Fibroblast of the conjunctiva (primary cell): ENCODE measurements at places on chromosomes 7 and 10.

DNA sequence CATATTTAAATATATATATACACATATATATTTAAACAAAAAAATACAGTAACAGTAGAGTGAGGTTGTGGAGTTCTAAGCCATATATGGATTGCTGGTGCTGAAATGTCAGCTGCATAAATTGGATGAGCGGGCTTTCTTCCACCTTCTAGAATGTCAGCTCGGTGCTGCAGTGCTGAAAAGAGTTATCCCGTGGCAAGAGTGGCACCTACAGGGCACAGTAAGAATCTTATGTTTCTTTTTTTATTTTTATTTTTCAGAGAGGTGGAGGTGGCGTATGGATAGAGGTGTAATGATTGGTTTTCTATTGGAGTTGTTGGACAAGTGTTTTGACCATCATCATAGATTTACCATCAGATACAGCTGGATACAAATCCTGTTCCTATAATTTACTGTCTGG is 86.2 kb upstream of the DYNC1I1 start:
- DNase-seq = peak; percentile 53

DNA sequence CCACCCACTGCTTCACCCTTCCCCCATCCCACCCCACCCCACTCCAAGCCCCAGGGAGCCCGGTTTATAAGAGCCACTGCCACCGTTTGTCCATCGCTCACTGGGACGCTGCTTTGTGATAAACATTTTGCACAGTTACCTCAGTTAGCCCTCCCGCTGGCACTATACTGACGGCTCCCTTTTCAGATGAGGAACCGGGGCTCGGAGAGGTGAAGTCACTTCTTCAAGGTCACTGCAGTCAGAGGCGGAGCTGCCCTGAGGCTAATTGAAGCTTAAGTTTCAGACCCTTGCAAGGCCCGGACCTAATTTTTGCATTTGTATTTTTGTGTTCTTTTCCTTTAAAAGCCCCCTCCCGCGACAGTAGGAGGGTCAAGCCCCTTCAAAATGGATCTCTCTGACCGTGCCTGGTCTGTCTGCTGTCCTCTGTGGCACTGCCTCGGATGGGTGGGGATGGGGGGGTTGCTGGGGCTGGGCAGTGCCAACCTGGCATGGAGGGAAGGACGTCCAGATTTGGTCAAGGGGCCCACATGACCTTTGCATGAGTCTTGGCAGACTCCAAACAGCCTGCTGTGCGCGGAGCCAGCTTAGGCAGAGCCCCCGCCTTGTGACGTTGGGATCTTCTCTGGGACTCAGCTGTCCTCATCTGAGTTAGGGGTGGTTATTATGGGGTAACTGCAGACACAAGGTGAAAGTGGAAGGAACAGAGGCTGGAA is 17.7 kb upstream of the NODAL start:
- DNase-seq = no peak

DNA sequence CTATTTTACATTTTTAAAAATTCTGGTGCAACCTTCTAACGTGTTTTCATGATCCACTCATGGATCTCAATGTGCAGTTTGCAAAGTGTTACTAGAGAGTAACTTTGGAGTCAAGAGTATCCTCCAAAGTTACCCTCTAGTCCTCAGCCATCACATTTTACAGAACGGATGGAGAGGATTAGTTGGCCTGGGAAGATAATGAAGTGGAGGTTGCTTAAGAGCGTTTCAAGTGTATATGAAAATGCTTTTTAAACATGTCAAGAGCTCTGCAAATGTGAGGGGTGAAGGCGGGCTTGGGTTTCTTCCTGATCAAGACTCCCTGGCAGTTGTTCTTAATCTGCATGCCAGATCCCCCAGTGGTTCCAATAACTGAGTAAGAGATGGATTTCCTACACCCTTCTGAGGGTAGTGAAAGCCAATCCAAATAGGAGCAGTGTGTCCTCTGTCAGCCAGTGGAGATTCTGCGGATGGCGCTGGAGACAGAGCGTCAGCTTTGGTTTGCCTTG is 299.4 kb upstream of the NPVF start:
- no peak for DNase-seq

DNA sequence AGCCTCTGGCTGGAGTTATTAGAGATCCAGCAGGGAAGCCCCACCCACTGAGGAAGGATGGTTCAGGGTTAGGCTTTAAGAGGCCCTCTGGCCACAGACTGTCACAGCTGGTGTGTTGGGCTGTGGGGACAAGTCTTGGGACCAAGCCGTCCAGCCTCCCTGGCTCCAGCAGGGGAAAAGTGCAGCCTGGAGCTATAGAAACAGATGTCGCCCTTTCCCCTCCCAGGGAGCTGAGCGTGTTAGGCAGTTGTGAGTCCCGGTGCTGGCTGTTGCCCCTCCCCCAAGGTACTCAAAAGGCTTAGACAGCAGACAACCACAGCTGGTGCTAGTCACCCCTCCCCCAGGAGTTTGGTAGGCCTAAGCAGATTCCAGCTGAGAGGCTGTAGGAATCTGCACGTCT is 143.4 kb downstream of the TMEM168 start:
- no peak for DNase-seq

DNA sequence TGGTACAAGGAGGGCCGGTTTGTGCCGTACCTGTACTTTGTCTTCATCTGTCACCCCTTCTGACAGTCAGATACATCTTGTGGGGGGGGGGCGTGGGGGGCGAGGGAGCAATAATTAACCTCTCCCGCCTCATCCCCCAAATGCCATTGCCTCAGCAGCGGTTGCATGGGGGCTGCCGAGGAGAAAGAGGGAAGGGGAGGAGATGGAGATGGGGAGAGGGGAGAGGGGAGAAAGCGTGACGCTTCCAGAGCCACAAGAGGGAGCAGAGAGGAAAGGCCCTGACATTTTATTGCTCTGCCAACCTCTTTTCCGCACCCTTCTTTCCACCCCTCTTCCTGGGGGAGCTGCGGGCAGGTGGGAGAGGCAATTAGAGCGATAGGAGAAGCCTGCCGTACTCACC is 11.8 kb downstream of the KAZALD1 start:
- no peak for DNase-seq

- DNase-seq = no peak
These were observed 2.0 kb downstream of the CUL1 start for GRCh38 chr7:148700661-148701064.

DNA sequence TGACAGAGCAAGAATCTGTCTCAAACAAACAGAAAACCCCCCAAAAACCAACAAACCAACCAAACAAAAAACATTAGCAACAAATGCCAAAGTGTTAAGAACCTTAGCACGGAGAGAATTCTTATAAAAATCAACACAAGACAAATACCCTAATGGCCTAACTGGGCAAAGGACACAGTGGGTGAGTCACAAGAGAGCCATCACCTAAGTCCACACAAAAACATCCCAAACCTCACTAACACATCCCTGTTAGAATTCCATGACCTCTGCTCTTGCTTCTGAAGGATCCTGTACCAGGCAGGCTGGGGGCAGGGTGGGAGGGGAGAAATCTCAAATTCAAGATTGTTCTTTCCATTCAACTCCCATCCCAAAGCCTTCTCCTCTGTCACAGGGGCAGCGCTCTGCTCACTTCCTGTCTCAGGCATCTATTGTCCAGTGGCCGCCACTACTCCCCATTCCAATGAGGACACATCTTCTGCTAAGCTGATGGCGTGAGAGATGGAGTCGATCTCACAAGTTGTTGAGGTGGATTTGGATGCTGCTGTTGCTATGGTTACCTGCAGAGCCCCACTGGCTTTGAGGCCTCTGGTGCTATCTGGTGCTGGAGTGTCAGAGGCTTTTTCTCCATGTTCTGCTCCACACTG is 9.2 kb downstream of the IL15RA start:
- DNase-seq = no peak

- peak; percentile 56 for DNase-seq
These were observed 93.2 kb downstream of the ADK start for GRCh38 chr10:74244097-74244685.

DNA sequence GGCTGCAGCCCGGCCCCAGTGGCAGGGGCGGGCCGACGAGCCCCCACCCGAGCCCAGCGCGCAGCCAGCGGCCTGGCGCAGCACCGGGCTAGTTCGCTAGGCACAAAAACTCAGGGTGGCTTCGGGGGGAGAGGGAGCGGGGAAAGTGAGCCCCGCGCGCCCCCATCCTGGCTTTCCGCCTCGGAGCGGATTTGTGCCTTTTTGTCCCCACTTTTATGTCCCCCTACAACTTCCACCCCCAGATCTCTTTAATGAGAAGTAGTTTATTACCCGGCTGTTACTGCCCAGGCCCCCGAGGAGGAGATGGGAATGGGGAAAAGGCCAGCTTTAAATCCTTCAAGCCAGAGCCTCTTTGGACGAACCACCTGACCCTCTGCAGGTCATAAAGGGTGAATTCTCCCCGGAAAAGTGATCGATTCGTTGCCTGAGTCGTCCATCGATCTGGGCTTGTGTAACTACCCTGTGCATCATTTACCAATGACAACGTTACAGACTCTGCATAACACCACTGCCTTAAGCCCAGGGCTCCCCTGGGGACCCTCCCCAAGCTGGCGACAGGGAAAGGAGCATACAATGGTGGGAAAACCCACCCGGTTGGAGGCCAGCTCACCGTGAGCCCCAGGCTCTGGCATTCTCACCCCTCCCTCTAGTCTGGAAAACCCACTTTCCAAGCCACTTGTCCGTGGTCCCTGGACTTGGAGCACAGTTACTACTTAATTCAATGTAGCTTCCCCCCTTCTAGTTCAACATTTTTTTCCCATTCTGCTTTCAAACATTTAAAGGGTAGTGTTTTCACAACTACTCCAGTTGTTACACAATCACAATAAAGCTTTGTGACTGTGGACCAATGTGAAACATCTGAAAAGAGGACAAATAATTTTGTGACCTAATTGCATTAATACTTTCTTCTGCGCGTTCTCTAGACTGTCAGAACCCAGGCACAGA is 748 bp upstream of the SH3PXD2A start:
- no peak for DNase-seq

GRCh38 chr7:28771906-28772622 is 186.1 kb downstream of the TRIL start:
- DNase-seq = no peak

DNA sequence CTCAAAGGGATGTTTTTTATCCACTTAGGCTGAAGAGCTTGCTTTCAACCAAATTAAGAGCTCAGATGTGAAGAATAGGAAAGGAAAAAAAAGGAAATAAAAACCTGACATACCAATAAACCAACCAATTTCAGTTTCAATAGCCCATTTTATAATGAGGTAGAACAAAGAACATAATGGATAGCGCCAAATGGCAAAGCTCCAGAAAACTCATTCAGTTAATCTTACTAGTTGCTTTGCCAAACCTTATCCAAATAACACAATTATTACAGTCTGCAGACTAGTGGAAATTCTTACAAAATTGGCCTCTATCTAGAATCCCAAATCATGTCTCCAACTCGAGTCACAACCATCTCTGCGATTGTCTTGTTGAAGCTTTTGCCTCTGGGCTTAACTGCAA is 337.0 kb downstream of the CRPPA start:
- DNase-seq = no peak

GRCh38 chr10:9331583-9332008 is 1277.1 kb downstream of the GATA3 start:
- DNase-seq = peak; percentile 51

DNA sequence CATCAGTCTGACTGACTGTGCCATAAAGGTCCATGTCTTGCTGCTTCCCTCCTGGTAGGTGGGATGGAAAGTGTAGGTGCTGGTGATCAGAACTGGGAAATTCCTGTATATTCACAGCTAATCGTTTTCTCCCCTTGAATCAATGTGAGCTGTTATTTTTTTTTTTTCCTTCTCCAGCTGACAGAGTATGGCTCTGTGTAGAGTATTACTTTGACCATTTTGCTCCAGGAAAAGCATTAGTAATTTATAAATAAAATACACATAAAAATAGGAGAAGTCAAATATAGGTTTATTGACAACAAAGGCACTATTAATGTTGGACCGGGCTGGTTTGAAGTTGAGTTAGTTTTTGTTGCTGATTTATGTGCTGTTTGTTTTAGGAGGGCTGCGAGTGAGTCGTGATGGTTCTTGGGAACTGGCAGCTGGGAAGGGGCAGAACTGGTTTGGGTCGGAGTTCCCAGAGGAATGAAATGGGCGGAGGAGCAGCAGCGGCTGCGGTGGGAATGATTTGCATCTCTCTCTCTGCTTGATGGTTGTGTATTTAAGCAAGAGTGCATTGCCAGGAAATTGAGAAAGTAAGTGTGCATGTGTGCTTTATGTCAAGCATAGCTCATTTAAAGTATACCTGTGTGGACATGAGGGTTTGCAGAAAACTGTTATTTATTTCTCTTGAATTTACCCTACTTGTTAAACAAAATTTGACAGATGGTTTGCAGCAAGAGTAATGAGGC is 80.9 kb downstream of the LRMDA start:
- DNase-seq = no peak

GRCh38 chr7:1673581-1674118 is 3.6 kb downstream of the ELFN1 start:
- no peak for DNase-seq

DNA sequence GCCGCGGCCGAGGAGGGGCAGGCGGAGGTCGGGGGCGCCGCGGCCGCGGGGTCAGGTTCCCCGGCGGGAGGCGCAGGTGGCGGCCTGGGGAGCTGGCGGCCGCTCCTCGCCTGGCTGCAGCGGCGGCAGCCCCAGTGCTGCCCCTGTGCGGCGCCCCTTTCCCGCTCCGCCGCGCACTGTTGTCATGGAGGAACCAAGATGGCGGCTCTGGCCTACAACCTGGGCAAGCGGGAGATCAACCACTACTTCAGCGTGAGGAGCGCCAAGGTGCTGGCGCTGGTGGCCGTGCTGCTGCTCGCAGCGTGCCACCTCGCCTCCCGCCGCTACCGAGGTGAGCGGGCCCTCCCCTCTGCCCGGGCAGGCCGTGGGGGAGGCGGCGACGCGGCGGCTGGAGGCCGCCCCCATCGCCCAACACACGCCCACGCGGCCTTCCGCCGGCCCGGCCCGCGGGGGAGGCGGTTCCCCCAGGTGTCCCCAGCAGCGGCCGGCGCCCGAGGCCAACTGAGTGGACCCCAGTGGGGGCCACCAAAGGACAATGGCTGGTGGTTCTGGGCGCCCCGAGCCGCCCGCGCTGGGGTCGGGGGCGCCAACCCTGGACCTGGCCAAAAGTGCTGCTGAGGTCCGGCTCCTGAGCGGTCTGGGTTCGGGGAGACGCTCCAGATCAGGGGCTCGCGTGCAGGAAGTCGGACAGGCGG is 425 bp downstream of the CASD1 start:
- peak; percentile 20 for DNase-seq

DNA sequence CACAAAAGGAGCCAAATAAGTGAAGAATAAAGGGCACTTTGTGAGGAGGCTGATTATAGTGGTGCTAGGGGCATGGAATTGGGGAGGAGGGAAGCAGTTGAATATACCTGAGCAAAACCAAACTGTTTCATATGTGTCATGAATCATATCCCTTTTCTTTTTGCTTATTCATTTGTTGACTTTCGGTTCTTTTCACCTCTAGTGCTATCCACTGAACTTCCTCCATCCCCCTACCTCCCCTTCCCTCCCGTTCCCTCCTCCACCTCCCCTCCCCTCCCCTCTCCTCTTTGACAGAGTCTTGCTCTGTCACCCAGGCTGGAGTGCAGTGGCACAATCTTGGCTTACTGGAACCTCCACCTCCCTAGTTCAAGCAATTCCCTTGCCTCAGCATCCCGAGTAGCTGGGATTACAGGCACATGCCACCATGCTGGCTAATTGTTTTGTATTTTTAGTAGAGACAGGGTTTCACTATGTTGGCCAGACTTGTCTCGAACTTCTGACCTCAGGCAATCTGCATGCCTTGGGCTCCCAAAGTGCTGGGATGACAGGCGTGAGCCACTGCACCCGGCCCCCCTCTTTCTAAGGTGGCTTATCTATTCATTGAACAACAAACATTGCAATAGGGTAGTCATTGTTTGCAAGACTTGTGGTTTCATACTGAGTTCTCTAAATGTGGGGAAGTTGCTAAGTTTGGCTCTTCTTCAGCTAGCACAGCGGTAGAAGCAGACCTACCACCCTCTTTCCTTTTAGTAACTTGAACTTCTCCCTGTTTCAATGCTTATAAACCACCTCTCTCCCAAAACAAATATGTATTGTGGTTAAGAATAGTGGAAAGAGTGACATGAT is 150.4 kb upstream of the PRPS1L1 start:
- no peak for DNase-seq
